ENCODE measurements at places on chromosomes 12 and 14.

DNA sequence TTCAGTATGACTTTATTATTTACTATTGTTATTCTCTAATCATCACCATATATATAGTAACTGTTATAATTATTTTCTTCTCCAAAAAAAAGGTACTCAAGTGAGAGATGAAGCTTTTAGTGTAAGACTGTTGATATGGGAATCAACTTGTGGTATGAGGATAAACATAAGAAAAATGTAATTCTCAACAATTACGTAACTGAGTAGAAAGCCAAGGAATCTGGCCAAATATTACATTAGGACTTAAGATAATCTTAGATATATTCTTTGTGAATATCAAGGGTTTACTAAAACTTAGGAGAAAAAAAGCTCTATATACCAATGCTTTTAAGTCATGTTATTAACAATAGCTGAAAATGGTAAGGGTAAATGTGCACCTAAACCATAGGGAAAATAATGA is 13.3 kb downstream of the SENP1 start:
- no peaks in the 10 kb centered on the region for H3K4me1 ChIP-seq
- H3K27ac ChIP-seq = no peak overlapping the region
- H3K4me3 ChIP-seq = no peak overlapping the region

DNA sequence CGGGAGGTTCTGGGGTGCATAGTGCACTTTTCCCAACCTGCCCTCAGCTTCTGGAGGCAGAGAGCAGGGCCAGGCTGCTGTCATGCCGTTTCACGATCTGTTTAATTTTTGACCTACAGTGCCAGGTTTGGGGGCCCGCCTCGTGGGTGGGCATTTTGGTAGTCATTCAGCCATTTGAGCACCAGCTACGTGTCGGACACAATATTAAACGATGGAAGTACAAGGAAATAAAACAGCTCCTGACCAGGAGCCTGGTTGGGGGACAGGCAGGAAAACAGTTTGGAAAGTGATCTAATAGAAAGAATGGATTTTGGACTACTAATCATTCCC is 708 bp downstream of the FNTB start:
- H3K36me3 ChIP-seq = no peaks in the 10 kb centered on the region
- peak overlapping the region; percentile 91 for H3K4me3 ChIP-seq
- no peak for DNase-seq
- H3K4me1 ChIP-seq = peaks cover 48% of the 10 kb centered on the region

DNA sequence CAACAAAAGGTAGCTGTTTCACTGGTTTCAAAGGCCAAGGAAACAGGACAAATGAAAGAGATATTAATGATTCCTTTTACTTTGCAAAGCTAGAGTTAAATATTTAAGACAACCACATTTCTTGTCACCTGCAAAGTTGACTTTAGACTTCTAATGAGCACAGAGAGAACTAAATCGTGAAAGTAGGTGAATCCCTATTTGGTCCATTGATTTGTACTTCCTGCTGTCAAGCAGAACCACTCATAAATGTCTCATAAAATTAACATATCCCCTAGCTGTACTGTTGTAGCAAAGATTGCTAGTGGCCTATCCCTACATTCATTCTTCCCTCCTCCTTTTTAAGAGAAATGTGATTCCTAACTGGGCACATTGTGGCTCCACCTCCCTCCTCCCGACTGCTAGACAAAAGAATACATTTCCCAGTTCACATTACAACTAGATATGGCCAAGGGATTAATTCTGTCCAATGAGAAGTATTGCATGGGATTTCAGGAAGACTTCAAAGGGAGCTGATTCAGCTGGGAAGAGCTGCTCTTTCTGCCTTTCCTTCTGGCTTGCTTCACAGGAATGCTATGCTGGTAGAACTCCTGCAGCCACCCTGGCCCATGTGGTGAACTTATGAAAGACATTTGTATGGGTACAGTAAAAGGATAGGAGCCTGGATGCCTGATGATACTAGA is 227.5 kb upstream of the ABCD2 start:
- no peak overlapping the region for H3K27ac ChIP-seq
- DNase-seq = no peak
- no peaks in the 10 kb centered on the region for H3K4me1 ChIP-seq
- H3K36me3 ChIP-seq = no peaks in the 10 kb centered on the region
- H3K27me3 ChIP-seq = no peaks in the 10 kb centered on the region
- H3K4me3 ChIP-seq = no peak overlapping the region

DNA sequence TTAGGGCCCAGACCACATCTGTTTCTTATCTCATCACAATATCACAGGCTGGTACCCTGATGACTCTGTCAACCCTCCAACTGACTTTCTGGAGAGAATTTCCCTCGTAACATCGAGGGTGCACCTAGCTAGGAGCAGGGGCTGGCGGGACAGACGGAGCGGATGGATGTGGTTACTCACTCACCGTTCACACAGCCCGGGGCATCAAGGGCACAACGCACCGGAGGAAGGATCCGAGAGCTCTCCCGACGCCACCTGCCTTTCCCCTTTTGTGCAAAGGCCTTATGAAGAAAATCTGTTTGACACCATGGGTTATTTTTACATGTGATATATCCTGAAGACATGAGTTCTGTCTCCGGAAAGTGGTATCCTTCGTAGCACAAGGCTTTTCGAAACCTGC is 31.4 kb downstream of the SLC15A4 start:
- no peak overlapping the region for H3K27ac ChIP-seq
- no peaks in the 10 kb centered on the region for H3K27me3 ChIP-seq
- DNase-seq = no peak
- H3K4me1 ChIP-seq = no peaks in the 10 kb centered on the region
- H3K4me3 ChIP-seq = no peak overlapping the region

GRCh38 chr12:2356601-2357125 is 303.9 kb downstream of the CACNA1C start:
- no peak for DNase-seq
- H3K4me1 ChIP-seq = peaks cover 9% of the 10 kb centered on the region
- H3K27me3 ChIP-seq = peaks cover 29% of the 10 kb centered on the region
- H3K27ac ChIP-seq = no peak overlapping the region

- no peak for DNase-seq
- no peak overlapping the region for H3K4me3 ChIP-seq
- H3K27ac ChIP-seq = no peak overlapping the region
- no peaks in the 10 kb centered on the region for H3K4me1 ChIP-seq
- no peaks in the 10 kb centered on the region for H3K36me3 ChIP-seq
Observed at GRCh38 chr12:21526721-21527345, 737 bp downstream of the SPX start.

GRCh38 chr12:91819132-91819447 is 326.6 kb downstream of the BTG1 start:
- no peak for DNase-seq
- H3K27ac ChIP-seq = no peak overlapping the region
- H3K4me1 ChIP-seq = no peaks in the 10 kb centered on the region
- no peaks in the 10 kb centered on the region for H3K36me3 ChIP-seq
- H3K4me3 ChIP-seq = no peak overlapping the region
- no peaks in the 10 kb centered on the region for H3K27me3 ChIP-seq

GRCh38 chr12:54133772-54134375 is 54.9 kb downstream of the SMUG1 start:
- H3K4me3 ChIP-seq = no peak overlapping the region
- H3K4me1 ChIP-seq = no peaks in the 10 kb centered on the region
- DNase-seq = no peak
- peaks cover 30% of the 10 kb centered on the region for H3K27me3 ChIP-seq

DNA sequence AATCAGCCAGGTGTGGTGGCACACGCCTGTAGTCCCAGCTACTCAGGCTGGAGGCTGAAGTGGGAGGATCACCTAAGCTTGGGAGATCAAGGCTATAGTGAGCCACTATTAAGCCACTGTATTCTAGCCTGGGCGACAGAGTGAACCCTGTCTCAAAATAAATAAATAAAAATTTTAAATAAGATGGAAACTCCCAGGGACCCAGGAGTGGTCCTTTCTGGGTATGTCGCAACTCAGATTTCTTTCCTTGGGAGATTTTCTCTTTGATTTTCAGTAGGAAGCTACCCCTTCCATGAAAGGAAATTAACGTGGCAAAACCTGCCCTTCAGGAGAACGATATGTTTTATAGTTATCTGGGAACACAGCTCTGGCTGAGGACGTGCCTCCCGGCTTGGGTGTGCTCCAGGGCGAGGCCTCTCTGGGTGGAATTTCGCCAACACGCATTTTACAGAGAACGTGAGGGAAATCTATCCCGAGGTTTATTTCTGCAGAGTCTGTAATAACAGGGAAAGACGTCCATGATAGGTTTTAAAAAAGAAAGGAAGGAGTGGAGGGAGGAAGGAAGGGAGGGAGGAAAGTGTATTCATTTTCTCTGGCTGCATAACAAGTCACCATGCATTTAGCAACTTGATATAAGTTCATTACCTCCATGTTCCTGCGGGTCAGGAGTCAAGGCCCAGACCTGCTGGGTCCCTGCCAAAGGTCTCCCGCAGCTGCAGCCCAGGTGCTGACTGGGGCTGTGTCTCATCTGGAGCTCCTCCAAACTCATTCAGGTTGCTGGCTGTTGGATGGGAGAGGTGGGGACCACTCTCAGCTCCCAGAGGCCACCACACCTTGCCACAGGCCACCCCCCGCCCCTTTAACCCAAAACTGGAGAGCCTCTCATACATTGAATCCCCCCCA is 80.6 kb upstream of the GSC start:
- H3K4me3 ChIP-seq = no peak overlapping the region
- no peaks in the 10 kb centered on the region for H3K4me1 ChIP-seq
- DNase-seq = no peak
- no peaks in the 10 kb centered on the region for H3K27me3 ChIP-seq
- no peak overlapping the region for H3K27ac ChIP-seq

- no peak overlapping the region for H3K27ac ChIP-seq
- H3K4me3 ChIP-seq = no peak overlapping the region
- no peak for DNase-seq
- H3K4me1 ChIP-seq = no peaks in the 10 kb centered on the region
- no peaks in the 10 kb centered on the region for H3K27me3 ChIP-seq
Observed at GRCh38 chr14:71764701-71765382, 167.4 kb upstream of the RGS6 start.
